Effector memory CD4-positive, alpha-beta T cell (primary cell): ENCODE measurements at places on chromosomes 12 and 14.

DNA sequence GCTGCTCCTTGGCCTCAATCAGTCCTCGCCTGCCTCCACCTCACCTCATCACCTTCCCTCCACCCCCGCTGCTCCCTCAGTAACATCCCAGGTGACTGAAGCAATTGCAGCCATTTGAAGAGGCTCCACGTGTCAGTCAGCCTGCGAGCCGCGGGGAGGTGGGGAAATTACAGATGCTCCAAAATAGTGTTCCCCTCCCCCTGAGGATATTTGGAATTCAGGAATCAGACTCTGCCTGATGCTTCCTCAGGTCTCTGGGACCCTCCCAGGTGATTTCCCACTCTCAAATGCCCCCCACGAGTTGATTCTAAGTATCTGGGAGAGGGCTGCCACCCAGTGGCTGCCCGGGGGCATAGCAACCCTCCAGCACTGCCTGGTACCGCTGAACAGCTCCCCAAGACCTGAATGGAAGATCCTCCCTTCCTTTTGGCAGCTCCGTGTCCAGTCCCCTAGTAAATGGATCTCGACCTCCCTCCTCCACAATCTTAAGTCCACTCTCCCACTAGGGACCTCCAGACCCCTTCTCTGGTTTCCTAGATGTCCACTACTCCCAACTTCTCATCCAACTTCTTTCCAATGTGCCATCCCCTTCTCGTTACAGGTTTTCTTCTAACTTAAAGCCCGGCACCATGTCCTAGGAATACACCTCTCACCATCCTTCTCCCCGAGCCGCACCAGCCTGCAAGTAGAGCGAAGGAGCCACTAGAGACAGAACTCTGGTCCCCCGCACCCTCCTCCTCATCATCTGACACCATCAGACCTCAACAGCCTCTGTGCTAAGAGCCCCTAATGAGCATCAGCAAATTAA lies 1.4 kb upstream of the ASIC1 start:
- no peaks in the 10 kb centered on the region for H3K36me3 ChIP-seq
- H3K27me3 ChIP-seq = peaks cover 37% of the 10 kb centered on the region
- no peak overlapping the region for H3K4me3 ChIP-seq
- no peak overlapping the region for H3K27ac ChIP-seq
- peaks cover 18% of the 10 kb centered on the region for H3K4me1 ChIP-seq
- DNase-seq = peak; percentile 30

DNA sequence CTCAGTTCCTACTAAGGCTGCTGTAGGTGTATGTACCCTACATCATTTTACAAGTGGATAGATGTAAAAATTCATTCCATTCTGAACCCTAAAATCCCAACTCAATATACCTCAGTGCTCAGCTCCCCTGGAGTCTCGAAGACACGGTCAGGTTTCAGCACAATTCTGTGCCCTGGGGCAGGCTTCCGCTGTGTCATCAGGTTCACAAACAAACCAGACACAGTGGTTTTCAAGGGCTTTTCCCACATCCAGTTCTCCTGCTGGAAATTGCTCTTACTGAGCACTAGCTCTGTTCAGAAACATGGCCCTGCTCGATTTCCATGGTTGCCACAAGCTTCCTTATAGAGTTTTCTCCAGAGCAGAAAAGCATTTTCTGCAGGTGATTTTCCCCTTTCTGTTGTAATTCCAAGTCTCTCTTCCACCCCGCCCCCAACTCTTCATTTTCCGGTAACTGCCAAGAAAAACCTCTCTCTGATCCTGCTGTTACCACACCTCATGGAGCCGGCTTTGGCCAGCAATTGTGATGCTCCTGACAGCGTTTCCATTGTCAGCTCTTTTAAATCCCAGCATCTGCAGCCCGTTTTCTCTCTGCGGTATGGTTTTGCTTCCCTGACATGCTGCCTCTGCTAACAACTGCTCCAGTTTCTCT lies 483.0 kb upstream of the CCDC196 start:
- no peak overlapping the region for H3K27ac ChIP-seq
- H3K4me1 ChIP-seq = no peaks in the 10 kb centered on the region
- no peaks in the 10 kb centered on the region for H3K27me3 ChIP-seq
- H3K4me3 ChIP-seq = no peak overlapping the region

DNA sequence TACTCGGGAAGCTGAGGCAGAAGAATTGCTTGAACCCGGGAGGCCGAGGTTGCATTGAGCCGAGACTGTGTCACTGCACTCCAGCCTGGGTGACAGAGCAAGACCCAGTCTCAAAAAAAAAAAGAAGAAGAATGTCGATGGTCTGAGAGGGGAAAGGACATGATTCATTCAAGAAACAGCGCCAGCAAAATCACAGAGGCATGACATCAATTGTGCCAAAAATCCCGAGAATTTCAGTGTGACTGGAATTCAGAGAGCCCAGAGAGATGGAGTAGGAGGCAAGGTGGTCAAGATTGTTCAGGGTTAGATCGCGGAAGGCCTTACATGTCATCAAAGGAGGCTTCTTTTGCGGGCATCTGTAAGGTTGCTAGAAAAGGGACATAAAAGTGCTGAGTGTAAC lies 483.3 kb downstream of the VRK1 start:
- H3K27ac ChIP-seq = no peak overlapping the region
- DNase-seq = no peak
- no peaks in the 10 kb centered on the region for H3K36me3 ChIP-seq
- H3K4me1 ChIP-seq = no peaks in the 10 kb centered on the region
- no peak overlapping the region for H3K4me3 ChIP-seq
- H3K27me3 ChIP-seq = no peaks in the 10 kb centered on the region

DNA sequence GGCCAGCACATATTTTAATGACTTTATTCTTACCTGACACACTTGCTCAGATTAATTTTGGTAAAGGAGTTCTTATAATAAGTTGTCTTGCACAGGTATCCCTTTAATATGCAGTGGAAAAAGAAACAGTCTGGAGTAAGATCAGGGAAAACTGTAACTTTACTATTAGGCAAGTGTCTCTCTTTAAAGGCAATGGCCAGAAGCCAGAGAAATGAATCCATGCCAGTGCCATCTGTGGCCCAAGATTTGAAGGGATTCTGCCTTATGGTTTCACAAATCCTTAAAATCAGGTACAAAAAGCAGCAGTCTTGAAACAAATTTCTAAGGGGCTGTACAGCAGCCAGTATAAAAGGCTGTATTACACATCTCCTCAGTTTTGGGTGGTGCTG lies 22.4 kb downstream of the NFYB start:
- H3K36me3 ChIP-seq = peaks cover 23% of the 10 kb centered on the region
- no peak for DNase-seq
- H3K4me3 ChIP-seq = no peak overlapping the region
- no peak overlapping the region for H3K27ac ChIP-seq
- no peaks in the 10 kb centered on the region for H3K27me3 ChIP-seq

DNA sequence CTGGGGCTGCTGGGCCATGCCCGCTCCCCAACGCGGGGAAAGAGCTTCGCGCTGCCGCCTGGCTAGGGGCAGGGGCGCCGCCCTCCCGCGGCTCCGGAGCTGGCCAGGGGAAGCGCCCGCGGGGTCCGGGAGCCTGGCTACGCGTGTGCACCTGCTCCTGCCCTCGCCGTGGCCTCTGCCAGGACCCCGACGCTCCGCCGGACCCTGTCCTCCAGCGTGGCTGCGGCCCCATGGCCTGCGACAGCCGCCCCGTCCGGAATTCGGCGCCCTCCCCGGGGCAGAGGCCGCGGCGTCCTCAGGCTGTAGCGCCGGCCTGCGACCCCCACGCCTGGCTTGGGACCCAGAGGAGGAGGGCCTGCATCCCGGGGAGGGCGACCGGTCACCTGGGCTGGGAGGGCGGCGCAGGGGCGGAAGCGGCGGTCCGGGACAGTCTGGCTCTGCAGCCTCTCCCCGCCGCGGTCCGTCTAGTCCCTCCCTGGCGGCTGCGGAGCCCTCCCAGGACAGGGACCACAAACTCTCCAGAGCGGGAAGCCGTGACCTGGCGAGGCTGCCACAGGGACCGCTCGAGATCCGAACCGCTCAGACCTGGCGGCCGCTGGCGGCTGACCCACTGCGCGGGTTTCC lies 85.6 kb downstream of the ALG10 start:
- no peaks in the 10 kb centered on the region for H3K36me3 ChIP-seq
- no peak overlapping the region for H3K27ac ChIP-seq
- DNase-seq = no peak
- peaks cover 4% of the 10 kb centered on the region for H3K27me3 ChIP-seq
- no peak overlapping the region for H3K4me3 ChIP-seq

GRCh38 chr12:125871811-125872594 lies 806.8 kb downstream of the AACS start:
- H3K4me1 ChIP-seq = no peaks in the 10 kb centered on the region
- DNase-seq = no peak
- no peak overlapping the region for H3K4me3 ChIP-seq
- no peaks in the 10 kb centered on the region for H3K36me3 ChIP-seq

DNA sequence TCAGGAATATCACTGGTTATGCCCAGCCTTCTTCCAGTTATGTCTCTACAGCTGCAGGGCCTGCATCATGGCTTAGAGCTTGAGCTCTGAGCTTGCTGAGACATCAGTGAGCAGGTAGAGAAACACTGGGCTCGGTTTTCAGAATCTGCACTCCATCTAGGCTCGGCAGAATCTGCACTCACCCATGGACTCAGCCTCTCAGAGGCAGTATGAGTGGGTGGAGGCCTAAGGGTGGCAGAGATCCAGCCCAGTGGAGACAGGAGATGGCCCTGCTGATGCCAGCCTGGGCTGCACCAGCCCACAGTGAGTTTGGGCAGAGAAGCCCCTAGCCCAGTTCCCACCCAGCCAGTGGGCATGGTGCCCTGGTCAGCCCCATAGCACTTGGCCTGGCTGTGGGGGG lies 12.8 kb downstream of the KRT80 start:
- H3K36me3 ChIP-seq = no peaks in the 10 kb centered on the region
- H3K4me3 ChIP-seq = no peak overlapping the region
- H3K4me1 ChIP-seq = no peaks in the 10 kb centered on the region
- no peak overlapping the region for H3K27ac ChIP-seq

- no peaks in the 10 kb centered on the region for H3K36me3 ChIP-seq
- no peaks in the 10 kb centered on the region for H3K27me3 ChIP-seq
- H3K4me3 ChIP-seq = no peak overlapping the region
- no peak overlapping the region for H3K27ac ChIP-seq
Observed at GRCh38 chr12:27785882-27786570, 6.0 kb upstream of the MANSC4 start.

GRCh38 chr14:97293659-97294058 lies 496.5 kb downstream of the VRK1 start:
- H3K27me3 ChIP-seq = no peaks in the 10 kb centered on the region
- no peaks in the 10 kb centered on the region for H3K36me3 ChIP-seq
- DNase-seq = no peak
- no peak overlapping the region for H3K4me3 ChIP-seq

- no peak overlapping the region for H3K27ac ChIP-seq
- no peaks in the 10 kb centered on the region for H3K36me3 ChIP-seq
- no peak overlapping the region for H3K4me3 ChIP-seq
- no peaks in the 10 kb centered on the region for H3K27me3 ChIP-seq
- peaks cover 46% of the 10 kb centered on the region for H3K4me1 ChIP-seq
Observed at GRCh38 chr12:96201272-96202227, 7.4 kb downstream of the ELK3 start.

DNA sequence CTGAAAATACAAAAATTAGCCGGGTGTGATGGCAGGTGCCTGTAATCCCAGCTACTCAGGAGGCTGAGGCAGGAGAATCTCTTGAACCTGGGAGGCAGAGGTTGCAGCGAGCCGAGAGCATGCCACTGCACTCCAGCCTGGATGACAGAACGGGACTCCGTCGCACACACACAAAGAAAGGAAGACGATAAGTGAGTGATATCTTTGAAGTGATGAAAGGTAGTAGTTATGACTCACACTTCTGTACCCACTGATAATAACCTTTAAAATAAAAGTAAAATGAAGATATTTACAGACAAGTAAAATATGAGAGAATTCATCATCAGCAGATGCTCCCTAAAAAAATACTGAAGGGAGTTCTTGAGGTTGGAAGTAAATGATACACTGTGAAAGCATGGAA lies 171.3 kb upstream of the CRY1 start:
- H3K4me1 ChIP-seq = no peaks in the 10 kb centered on the region
- H3K27ac ChIP-seq = no peak overlapping the region
- no peaks in the 10 kb centered on the region for H3K27me3 ChIP-seq
- H3K4me3 ChIP-seq = no peak overlapping the region
- H3K36me3 ChIP-seq = no peaks in the 10 kb centered on the region

DNA sequence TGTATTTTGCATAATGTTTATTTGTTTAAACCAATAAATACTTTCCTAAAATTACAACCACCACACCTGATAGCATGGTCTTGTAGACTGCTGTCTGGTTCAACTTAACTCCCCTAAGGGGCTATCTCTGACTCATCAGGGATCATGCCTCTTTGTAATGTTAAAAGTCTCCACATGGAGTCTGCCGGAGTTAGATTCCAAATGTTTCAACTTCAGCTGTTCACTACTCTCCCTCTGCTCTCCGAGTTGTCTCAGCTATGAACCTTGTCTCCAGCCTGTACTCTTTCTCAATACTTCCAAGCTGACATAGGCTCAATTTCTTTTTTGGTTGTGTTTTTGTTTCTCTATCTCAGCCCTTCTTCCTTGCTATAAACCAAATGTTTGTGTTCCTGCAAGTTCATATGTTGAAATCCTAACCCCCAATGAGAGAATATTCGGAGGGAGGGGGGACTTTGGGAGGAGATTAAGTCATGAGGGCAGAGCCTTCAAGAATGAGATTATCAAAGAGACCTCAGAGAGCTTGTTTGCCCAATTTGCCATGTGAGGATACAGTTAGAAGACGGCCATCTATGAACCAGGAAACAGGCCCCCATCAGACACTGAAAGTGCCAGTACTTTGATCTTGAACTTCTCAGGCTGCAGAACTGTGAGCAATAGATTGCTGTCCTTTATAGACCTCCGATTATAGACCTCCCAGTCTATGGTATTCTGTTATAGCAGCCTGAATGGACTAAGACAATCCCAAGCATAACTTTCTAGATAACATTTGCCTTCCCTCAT lies 858.2 kb downstream of the VRK1 start:
- H3K4me3 ChIP-seq = no peak overlapping the region

GRCh38 chr14:102929241-102930137 lies 7.0 kb downstream of the AMN start:
- peak overlapping the region; percentile 43 for H3K4me3 ChIP-seq
- no peak for DNase-seq
- H3K4me1 ChIP-seq = peaks cover 19% of the 10 kb centered on the region
- H3K27me3 ChIP-seq = peaks cover 17% of the 10 kb centered on the region
- H3K27ac ChIP-seq = no peak overlapping the region
